CD4-positive, alpha-beta T cell treated with Interleukin-15 for 1 hour (primary cell): ENCODE measurements at places on chromosomes 2 and 18.

GRCh38 chr2:166140932-166141331 lies 13.1 kb upstream of the SCN1A start:
- no peak for DNase-seq

DNA sequence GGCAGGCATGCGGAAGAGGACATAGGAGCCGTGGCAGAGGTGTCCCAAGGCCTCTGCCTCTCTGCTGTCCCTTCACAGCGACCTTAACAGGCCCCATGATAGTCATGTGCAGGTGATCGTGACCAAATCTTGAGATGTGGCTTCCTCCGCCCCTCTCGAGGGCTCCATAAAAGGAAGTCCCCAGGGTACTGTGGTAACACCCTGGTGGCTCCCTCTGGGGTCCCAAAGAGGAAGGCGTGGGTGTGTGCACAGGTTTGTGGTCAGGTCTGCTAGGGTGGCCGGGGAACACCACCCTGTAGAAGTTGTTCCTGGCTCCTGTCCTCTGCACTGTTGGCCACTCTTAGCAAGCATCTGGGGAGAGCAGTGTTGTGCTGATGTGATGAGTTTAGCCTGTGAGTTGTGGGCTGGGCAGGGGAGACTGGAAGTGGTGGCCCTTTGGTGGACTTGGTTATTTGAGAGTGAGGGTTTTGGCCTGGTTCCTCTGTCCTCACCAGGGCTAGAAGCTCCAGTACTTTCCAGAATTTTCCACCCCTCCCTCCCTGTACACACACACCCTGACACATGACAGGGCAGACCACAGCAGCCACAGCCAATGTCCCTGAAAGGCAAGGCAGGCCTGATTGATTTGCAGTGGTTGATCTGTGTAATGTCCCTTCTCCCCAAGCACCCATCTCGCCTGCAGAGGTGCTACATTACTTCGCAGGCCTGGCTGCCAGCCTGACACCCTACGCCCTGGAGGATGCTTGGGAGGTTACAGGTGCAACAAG lies 68.9 kb upstream of the BOD1L2 start:
- DNase-seq: peak; percentile 49

DNA sequence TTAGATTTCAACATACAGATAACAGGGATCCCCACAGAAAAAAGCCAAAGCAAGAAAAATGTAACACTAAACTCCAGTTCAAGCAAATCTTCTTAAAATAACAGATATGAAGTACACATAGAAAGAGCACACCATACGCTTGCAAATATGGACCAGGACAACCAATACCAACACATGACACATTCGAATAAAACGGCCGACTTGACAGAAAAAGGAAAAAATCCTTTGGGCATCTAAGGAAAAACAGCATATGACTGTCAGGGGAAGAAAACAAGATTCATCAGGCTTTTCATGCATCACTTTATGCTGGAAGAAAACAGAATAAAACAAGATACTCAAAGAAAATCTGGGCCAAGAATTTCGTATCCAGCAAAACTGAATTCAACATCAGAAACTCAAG lies 16.0 kb downstream of the RNASEH1 start:
- DNase-seq: no peak

GRCh38 chr18:8952769-8953760 lies 149.4 kb upstream of the NDUFV2 start:
- DNase-seq: no peak

GRCh38 chr2:28435814-28436351 lies 43.2 kb downstream of the FOSL2 start:
- no peak for DNase-seq

GRCh38 chr2:138956116-138956515 lies 175.9 kb upstream of the NXPH2 start:
- DNase-seq: no peak

GRCh38 chr2:18238209-18238608 lies 322.2 kb downstream of the RDH14 start:
- DNase-seq: no peak

GRCh38 chr2:237870126-237870525 lies 10.7 kb downstream of the RAMP1 start:
- no peak for DNase-seq

DNA sequence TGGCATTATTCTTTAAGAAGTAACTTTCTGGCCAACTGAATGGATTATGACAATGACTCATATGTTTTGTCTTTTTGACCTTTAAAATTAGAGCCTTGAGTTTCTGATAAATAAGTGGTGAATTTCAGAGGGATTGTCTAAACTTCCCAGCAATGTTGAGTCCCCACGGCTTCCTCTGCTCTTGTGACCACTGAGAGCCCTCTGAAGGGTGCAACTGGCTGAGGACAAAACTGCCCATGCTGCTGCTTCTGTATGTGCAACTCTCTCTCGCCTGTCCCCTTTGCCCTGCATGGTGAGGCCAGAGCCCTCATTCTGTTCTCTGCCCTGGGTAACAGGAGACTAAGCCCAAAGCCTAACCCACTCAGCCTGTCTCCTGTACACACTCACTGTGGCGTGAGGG lies 52.7 kb upstream of the SLC14A1 start:
- DNase-seq: no peak

- DNase-seq: no peak
Measured at GRCh38 chr2:9998916-9999654, 44.3 kb upstream of the KLF11 start.

DNA sequence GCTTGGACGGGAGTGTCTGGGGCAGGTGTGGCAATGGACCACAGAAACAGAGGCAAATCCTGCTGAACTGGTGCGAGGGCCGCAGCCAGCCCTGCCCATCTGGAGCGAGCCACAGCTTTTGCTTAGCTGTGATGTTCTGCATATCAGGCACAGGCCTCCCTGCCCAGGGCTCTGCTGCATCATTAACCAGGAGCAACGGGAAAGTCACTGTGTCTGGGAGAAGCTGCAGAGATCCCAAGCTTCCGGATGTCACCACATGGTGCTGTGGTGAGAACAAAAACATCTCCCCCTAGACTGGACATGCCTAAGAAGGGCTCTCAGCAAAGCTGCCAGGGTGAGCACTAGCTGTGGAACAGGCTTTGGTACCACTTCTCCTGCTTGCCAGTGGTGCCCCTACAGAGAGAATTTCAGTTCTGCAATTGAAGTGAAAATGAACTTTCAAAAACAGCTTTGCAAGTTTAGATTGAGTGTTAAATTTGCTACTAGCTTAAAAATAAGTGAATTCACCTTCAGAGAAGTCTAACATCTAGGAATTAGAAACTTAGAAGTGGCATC lies 172.9 kb upstream of the MYT1L start:
- DNase-seq: no peak

DNA sequence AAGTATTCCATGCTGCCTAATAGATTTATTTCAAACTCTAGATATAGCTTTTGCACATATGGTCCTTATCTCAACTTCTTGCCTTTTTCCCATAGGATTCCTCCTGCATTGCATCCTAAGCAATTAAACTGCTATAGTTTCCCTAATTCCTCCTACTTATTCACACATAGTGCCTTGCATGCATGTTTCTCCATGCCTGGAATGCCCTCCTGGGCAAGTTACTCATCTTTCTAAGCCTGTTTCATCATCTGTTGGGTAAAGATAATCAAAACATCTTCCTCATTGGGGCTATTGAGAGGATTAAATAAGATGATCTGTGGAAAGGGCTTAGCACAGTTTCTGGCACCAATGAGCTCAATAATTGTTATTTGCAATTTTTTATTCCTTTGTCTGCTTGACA lies 726.5 kb downstream of the SLC4A3 start:
- no peak for DNase-seq

GRCh38 chr2:42328148-42328833 lies 32.7 kb downstream of the COX7A2L start:
- DNase-seq: no peak

- DNase-seq: no peak
Measured at GRCh38 chr2:30639836-30640235, 167.4 kb downstream of the CAPN13 start.

DNA sequence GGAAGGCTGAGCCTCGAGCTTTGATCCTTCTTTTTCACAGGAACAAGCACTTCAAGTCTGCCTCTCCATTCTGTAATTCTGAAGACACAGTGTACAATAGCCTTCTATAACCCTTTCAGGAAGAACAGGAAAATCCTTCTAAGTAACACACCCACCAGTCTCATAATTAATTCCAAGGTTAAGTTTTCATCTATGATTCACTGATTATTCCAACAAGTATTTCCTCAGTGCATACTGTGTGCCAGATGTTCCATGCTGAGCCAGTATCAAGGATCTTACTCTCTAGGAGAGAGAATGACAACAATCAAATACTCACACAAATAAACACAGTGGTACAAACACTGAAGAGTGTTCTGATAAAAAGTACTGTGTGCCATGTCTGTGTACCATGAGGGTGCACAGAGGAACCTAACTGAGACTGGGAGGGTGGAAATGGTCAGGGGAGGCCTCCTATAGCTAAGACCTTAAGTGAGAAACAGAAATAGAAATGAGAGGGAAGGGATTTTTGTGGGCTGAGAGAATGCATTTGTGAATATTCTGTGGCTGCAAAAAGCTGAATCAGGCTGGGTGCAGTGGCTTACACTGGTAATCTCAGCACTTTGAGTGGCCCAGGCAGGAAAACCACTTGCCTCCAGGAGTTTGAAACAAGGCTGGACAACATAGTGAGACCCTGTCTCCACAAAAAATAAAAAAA lies 7.3 kb upstream of the MTLN start:
- no peak for DNase-seq

GRCh38 chr18:25055076-25055475 lies 296.9 kb downstream of the ZNF521 start:
- no peak for DNase-seq
